GM12878 (cell line): ENCODE measurements at places on chromosomes 16 and 17. TPM values are rescaled to one million over a fixed set of nuclear protein-coding genes. Genes with fewer than 3 reads are reported as not detected.

Gene NOG
- not detected in 2 replicates for polyA plus RNA-seq

Gene CA7
- not detected in 2 replicates for polyA plus RNA-seq

Gene HIC1
- 2.3 and 4.9 TPM in 2 replicates for polyA plus RNA-seq

Gene DHX8
- 48.4 and 52.8 TPM in 2 replicates for polyA plus RNA-seq

Gene LGALS9
- polyA plus RNA-seq, result 134 and 142 TPM in 2 replicates

Gene MYH13
- not detected in 2 replicates for polyA plus RNA-seq

Gene SYT17
- 2.6 and 3.7 TPM in 2 replicates for polyA plus RNA-seq

Gene SLC6A4
- 5.3 and 8.9 TPM in 2 replicates for polyA plus RNA-seq

Gene HOXB2
- 3.6 and 4.1 TPM in 2 replicates for polyA plus RNA-seq

Gene MGAT5B
- not detected in 2 replicates for polyA plus RNA-seq

Gene ASGR1
- not detected in 2 replicates for polyA plus RNA-seq

Gene NUDT21
- polyA plus RNA-seq, result 152 and 159 TPM in 2 replicates

Gene KRT23
- polyA plus RNA-seq, result not detected in 2 replicates

Gene SOX15
- polyA plus RNA-seq, result 0.10 and 0.25 TPM in 2 replicates

Gene TRIM72
- polyA plus RNA-seq, result 0.19 TPM in 1 of 2 replicates, not detected in the other

Gene SLC46A1
- 5.1 and 6.9 TPM in 2 replicates for polyA plus RNA-seq

Gene HSF4
- polyA plus RNA-seq, result 0.73 and 1.0 TPM in 2 replicates

Gene STAT3
- 96.3 and 96.4 TPM in 2 replicates for polyA plus RNA-seq

Gene LGALS9C
- 1.2 and 1.9 TPM in 2 replicates for polyA plus RNA-seq

Gene HOXB5
- polyA plus RNA-seq, result not detected in 2 replicates

Gene KRT9
- not detected in 2 replicates for polyA plus RNA-seq

Gene TEKT5
- polyA plus RNA-seq, result 0.90 TPM in 1 of 2 replicates, not detected in the other

Gene ENDOV
- polyA plus RNA-seq, result 10.4 and 14.8 TPM in 2 replicates

Gene NGFR
- 0.09 and 0.28 TPM in 2 replicates for polyA plus RNA-seq

Gene SSTR5
- polyA plus RNA-seq, result not detected in 2 replicates

Gene CDRT15
- 0.29 TPM in 1 of 2 replicates, not detected in the other for polyA plus RNA-seq

Gene ABCC1
- polyA plus RNA-seq, result 7.4 and 10.1 TPM in 2 replicates

Gene CD79B
- 77.3 and 80.6 TPM in 2 replicates for polyA plus RNA-seq

Gene NAGS
- 0.59 and 0.72 TPM in 2 replicates for polyA plus RNA-seq

Gene SLC16A5
- polyA plus RNA-seq, result 0.90 and 0.98 TPM in 2 replicates

Gene RUNDC1
- polyA plus RNA-seq, result 2.4 and 9.6 TPM in 2 replicates

Gene HCRT
- polyA plus RNA-seq, result not detected in 2 replicates

Gene NACA2
- polyA plus RNA-seq, result 0.51 TPM in 1 of 2 replicates, not detected in the other

Gene ST6GALNAC1
- polyA plus RNA-seq, result not detected in 2 replicates

Gene BCL6B
- polyA plus RNA-seq, result 0.10 and 0.32 TPM in 2 replicates

Gene TBC1D3B
- polyA plus RNA-seq, result 0.67 and 0.78 TPM in 2 replicates

Gene P2RX1
- polyA plus RNA-seq, result 3.1 and 4.3 TPM in 2 replicates

Gene CLEC10A
- not detected in 2 replicates for polyA plus RNA-seq

Gene MPP2
- 0.05 and 0.11 TPM in 2 replicates for polyA plus RNA-seq

Gene C17orf100
- 3.7 and 4.1 TPM in 2 replicates for polyA plus RNA-seq

Gene SOX9
- 1.2 TPM in 2 replicates for polyA plus RNA-seq

Gene VAT1
- polyA plus RNA-seq, result 7.0 and 7.7 TPM in 2 replicates
